Spinal cord (tissue), 10 donors: ENCODE measurements at places on chromosomes 4 and X. TPM values are rescaled to one million over a fixed set of nuclear protein-coding genes. Genes with fewer than 3 reads are reported as not detected.

Gene RHOXF2B
- total RNA-seq: not detected

Gene MSANTD1
- 2.3 TPM for total RNA-seq

GRCh38 chr4:164438321-164438720, 315.6 kb upstream of the SMIM31 start:
- no peak for DNase-seq

GRCh38 chr4:75180790-75181776, 248.2 kb downstream of the PARM1 start:
- no peak for DNase-seq

DNA sequence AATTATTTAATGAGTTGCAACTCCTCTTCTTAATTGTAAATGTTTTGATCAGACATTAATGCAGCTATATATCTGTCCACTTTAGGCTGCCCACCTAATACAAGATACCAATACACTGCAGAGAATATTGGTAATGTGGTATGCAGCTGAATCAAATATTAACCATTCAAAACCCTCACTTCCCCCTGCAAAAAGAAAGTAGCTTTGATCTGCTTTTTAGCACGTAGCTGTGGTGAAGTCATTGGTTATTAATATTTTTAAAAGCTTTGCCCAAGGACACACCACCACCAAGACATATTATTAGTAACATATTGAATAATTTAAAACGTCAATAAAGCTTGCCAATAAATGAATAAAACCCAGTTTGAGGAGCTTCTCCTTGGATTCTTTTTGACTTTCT, 28.6 kb upstream of the CYP2U1 start:
- DNase-seq: no peak

DNA sequence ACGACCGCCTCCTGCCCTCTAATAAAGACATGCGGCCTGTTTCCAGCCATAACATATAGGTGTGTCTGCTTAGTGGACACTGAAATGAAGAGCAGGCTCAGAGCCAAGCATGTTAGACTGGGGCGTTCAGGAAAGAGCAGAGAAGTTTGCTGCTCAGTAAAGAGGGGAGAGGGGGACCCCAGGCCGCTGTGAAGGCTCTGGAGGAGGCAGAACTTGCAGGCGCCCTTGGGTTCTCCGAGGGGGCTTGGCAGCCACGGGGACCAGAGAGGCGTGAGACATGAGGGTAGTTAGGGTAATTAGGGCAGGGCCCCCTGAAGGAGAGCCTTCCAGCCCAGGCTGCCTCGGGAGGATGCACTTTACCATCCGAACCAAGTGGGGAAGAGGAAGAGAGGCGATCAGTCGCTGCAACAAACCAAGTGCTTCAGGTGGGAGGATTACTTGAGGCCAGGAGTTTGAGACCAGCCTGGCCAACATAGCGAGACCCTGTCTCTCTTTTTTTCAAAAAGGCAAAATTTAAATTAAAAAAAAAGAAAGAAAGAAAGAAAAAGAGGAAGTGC, 46.6 kb upstream of the CDKN2AIP start:
- no peak for DNase-seq

DNA sequence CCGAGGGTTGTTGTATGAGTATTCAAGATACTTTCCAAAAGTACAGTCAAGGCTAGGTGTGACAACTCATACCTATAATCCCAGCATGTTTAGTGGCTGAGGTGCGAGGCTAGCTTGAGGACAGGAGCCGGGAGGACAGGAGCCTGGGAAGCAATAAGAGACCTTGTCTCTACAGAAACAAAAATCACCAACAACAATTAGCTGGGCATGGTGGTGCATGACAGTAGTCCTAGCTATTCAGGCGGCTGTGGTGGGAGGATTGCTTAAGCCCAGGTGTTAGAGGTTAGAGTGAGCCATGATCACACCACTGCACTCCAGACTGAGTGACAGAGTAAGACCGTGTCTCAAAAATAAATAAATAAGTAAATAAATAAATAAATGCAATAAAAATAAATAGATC, 91.6 kb downstream of the TLL1 start:
- no peak for DNase-seq

DNA sequence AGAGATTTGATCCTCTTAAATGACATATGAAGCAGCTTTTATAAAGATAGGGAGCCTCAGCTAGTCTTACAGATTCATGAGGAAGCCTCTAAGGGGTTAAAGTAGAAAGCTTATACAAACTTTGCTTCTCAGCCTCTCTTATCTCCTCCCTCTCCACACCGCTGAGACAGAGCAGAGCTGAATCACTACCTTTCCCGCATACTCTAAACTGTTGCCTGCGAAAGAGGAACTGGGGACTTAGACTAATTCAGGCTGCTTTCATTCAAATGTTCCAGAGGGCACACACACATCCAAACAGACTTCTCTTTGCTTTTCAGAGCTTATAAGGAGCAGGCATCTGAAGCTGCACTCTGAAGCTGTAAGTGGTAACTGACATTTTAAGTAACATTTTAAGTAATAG, at the start of gene SERTM2:
TSS of gene SERTM2 (plus strand) at position 169 of the 400 bp plus-strand sequence. CDS start 7,213 bp downstream, outside the sequence.
- DNase-seq: no peak

GRCh38 chr4:97104006-97104405, 1039.3 kb downstream of the STPG2 start:
- DNase-seq: no peak

Gene TREX2
- total RNA-seq: not detected

DNA sequence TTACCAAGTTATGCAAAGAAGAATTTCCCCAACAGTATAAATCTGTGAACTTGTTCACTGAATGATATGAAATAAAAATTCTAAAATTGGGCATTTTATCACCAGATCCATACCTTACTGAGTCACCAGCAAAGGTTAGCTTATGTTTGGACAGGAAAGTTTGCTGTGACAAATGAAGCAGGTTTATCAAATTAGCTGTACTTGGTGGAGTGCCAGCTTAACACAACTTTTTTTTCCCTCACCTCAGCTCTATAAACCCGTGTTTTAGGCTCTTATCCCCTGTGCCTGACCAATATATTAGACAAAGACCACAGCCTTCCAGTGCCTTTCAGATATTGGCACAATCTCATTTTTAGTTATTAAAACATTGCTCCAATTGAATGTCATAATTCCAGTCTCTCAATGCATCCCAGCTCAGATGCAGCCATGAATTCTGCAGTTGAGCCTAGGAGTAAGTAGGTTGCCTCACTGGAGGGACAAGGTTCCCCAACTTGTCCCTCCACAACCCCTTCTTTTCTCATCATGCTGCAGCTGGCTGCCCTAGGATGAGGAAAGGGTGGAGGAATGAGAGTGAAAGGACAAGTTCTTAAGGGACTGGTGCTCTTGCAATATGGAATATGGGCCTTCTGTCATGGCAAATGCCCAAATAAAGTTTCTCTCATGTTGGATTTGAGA, 27.0 kb upstream of the PDGFC start:
- no peak for DNase-seq

Gene FAM184B
- 2.3 TPM for total RNA-seq

Gene PGAM4
- total RNA-seq: 1.3 TPM

GRCh38 chr4:183164963-183165362, 65.9 kb downstream of the WWC2 start:
- DNase-seq: no peak

Gene BMP3
- total RNA-seq: 23.5 TPM

GRCh38 chrX:97030947-97031346, 147.2 kb downstream of the RPA4 start:
- no peak for DNase-seq

Gene PDHA1
- 149 TPM for total RNA-seq

DNA sequence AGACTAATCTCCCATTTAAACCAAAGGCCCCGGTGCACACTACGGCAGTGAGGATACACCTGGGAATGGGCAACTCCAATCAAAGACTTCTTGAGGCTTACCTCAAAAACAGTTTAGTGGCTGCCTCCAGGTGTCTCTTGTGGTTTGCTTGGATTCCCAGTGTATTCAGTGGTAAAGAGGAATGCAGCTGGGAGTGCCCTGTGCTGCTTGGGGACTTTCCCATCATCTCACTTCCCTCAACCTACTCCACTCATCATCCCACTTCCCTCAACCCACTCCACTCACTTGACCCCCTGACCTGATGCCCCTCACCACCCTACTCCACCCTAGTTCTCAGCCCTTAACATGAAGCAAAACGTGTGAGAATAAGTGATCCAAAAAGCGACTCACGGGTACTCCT, 177.3 kb upstream of the ETNPPL start:
- DNase-seq: no peak

Gene TLR10
- total RNA-seq: 5.4 TPM

- DNase-seq: no peak
Observed at GRCh38 chrX:2449135-2449886, 51.5 kb downstream of the DHRSX start.

- DNase-seq: no peak
Observed at GRCh38 chrX:136666088-136666487, 18.1 kb downstream of the CD40LG start.

Gene STPG2
- 2.7 TPM for total RNA-seq

Gene RIPPLY1
- not detected for total RNA-seq

DNA sequence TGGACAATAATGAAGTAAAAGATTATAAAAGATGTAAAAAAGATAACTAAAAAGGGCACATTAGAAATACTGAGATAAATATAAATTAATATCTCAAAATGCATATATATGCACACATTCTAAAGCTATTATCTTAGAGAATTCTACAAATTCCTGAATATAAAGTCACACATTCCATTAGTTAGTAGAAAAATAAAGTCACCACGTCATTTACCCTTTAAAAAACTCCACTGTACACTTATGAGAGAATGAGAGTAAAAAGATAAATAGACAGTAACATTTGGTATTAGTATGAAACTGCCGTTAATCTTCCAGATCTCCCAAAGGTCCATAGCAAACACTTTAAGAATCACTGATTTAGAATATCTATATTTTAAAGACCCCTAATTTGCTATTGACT, 67.2 kb upstream of the IL15 start:
- no peak for DNase-seq

DNA sequence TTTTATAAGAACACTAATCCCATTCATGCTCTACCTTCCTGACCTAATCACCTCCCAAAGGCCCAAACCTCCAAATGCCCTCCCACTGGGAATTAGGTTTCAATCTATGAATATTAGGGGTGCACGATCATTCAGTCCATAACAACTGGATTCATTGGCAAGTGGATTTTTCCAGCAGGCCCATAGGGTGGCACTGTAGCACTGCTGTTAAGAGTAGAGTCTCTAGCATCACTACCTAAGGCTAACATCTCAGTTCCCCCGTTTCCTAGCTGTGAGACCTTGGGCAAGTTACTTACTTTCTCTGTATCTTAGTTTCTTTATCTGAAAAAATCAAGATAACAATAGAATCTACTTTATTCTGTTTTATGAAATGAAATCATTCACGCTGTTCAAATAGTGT, 315.8 kb downstream of the STIM2 start:
- no peak for DNase-seq
